ENCODE measurements at places on chromosomes 16 and 17. TPM values are rescaled to one million over a fixed set of nuclear protein-coding genes. Genes with fewer than 3 reads are reported as not detected.

DNA sequence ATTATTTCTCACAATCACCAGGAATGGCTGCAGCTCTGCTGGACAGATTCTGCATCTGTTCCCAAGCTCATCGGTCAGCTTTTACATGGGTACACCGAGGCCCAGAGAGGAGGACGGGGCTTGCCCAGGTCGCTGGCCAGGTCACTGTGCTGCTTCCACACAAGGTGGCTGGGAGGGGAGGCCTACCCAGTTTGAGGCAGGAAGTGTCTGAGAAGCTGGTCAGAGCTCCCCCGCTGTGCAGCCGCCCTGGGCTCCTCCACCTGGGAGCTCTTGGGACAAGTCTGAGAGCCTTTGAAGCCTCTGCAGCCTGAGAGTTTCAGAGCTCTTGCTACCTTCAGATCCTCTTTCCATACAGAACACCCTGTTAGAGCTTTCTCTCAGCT lies 143.3 kb downstream of the CLEC16A start:
- DNase-seq = no peak

- DNase-seq = no peak
Observed at GRCh38 chr17:68239632-68240366, 8.0 kb upstream of the AMZ2 start.

TBC1D3K gene
- not detected for polyA plus RNA-seq

WWOX gene
- 12.9 TPM for polyA plus RNA-seq

GRCh38 chr16:60989592-60989991 lies 1046.6 kb downstream of the CDH8 start:
- no peak for DNase-seq

GRCh38 chr17:6753006-6753445 lies 2.8 kb upstream of the XAF1 start:
- DNase-seq = no peak

DNA sequence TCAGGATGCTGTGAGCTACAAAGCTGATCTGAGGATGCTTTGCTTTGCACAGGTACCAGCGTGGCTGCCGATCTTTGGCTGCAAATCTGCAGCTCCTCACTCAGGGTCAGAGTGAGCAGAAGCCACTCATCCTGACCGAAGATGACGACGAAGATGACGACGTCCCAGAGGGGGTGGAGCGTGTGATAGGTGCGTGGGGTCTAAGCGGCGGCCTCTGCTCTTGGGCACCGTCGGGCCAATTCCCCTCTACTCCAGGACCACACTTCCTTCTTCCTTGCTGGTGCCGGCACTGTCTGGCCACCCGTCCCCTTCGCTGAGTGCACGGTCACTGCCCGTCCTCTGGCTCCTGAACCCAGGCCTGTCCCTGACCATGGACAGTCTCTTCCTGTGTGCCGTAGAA lies 34.0 kb downstream of the ZNF750 start:
- DNase-seq = no peak

IRX6 gene
- 0.18 TPM for polyA plus RNA-seq

SRSF2 gene
- 189 TPM for polyA plus RNA-seq

DNA sequence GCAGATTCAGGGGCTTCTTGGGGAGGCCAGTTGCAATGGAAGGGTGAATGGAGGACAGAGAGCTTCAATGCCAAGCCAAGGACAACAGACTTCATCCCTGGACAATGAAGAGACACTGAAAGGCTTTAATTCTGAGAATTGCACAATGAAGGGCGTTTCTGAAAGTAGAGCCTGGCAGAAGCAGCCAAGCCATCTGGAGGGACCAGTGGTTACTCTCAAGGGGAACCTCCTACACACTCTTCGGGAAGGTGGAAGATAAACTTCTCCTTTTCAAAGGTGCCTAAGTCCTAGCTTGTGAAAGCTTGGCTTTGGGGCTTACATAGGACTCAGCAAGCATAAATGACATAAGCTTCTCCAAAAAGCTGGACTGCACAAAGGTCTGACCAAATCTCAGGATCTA lies 6.2 kb upstream of the CES1 start:
- no peak for DNase-seq

DNA sequence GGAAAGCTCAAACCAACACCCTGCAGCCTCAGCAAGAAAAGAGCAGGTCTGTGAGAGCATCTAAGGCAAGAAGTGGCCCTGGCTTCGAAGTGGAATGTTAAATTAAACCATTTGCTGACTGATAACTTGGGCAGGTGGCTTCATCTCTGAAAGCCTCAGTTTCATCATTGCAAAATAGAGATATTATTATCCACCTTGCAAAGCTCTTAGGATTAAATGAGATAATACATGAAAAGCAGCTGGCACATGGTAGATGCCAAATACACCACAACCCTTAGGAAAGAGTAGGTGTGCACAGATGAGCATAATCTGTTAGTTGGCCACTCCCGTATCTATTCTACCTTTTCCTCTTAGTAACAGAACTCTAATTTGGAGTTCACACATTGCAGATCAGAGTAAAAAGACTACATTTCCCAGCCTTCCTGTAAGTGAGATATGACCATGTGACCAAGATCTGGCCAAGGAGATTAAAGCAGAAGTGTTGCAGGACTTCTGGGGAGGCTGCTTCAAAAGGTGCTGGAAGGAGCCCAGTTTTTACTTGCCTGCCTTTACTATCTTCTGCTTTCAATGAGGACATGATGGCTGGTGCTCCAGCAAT lies 288.7 kb downstream of the SOX9 start:
- no peak for DNase-seq

HYDIN gene
- 2.8 TPM for polyA plus RNA-seq

DNA sequence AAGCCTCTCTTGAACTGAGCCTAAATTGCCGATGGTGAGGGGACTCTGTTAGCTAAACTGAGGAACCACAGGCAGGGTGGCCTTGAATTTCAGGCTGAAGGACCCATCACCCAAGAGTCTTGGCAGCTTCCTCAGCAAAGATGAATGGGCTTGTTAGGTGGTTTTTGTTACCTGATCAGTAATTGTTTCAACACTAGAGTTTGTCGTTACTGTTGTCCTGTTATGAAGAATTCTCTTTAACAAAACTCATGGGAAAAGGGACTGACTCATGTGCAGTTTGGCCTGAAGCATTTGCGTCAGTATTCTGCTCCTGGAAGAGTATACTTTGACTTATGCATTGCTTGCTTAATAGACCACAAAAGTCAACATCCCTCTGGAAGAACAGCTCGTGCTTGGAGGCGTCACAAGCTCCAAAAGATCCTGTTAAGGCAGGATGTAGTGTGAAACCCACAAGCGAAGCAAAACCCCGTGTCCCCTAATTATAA lies 206.0 kb downstream of the IRX3 start:
- DNase-seq = no peak

DNA sequence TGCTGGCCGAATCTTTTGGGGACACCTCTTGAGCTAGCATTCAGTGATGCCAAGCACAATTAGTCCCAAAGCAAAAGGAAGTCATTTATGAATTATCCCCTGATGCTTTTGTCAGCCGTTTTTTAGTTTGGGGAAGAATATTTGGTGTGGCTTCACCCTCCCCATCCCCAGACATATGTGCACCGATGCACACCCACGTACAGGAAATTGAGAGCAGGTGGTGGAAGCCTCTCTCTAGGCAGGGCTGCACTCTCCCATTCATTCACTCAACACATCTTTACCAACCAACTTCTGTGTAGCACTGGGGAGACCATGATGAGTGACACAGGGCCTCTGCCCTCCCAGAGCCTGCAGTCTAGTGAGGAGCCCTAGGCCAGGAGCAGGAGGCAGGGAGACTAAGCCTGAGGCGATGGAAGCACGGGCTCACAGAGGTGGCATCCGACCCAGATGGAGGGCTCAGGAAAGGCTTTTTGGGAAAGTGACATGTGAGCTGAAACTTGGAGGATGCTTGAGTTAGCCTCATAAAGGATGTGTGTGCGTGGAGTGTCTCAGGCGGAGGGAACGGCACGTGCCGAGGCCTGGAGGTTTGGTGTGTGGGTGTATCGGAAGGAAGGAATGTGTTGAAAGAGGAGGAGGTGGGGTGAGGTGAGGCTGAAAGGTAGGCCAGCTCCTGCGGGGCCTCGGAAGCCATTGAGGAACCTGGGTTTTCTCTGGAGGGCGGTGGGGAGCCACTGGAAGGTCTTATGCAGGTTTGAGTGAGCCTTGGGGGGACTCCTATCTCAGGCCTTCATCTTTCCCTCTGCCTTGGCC lies 43.8 kb downstream of the PSME3IP1 start:
- DNase-seq = no peak

CLEC18C gene
- polyA plus RNA-seq = 1.1 TPM

DNA sequence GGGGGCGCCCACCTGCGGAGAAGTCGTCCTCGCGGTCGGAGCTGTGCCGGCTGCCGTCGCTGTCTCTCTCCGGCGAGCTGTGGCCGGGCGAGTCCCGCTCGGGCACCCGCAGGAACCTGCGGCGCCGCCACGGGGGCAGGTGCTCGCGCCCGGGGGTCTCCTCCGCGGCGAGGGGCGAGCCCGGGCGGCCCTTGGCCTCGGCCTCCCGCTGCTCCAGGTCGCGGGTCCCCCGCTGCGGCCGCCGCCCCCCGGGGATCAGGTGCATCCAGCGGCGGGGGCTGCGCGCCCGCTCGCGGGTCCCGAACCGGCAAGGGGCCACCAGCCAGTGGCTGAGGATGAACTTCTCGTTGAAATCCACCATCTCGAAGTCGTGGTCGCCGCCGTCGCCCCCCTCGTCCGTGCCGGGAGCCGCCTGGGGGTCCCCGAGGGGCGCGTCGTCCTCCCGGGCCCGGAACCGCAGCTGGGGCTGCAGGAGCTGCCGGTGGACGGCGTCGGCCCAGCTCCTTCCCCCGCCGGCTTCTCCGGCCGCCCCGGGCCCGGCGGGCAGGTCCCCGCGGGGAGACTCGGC lies 41.4 kb upstream of the BHLHA9 start:
- no peak for DNase-seq

DNA sequence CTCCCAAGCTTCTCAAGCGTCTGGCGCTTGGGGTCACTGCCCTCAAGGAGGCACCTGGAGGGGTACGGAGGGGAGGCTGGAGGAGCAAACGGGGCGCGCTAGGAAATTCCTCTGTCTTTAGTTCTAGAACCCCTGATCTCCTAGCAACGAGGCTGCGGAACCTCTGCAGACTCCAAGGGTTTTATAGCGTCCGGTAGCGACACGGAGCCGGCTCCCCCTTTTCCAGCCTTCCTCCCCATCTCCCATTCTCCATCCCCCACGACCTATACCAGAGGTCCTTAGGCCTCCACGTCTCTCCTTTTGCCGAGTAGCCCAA lies 601 bp upstream of the CDIPT start:
- no peak for DNase-seq

GRCh38 chr16:56282451-56282850 lies 91.2 kb downstream of the GNAO1 start:
- DNase-seq = no peak

TBC1D26 gene
- not detected for polyA plus RNA-seq

GRCh38 chr17:60087882-60088669 lies 9.4 kb upstream of the HEATR6 start:
- DNase-seq = peak; percentile 20

GRCh38 chr16:54594601-54595391 lies 308.2 kb upstream of the IRX3 start:
- DNase-seq = no peak

KRTAP3-2 gene
- polyA plus RNA-seq = 0.28 TPM

DNA sequence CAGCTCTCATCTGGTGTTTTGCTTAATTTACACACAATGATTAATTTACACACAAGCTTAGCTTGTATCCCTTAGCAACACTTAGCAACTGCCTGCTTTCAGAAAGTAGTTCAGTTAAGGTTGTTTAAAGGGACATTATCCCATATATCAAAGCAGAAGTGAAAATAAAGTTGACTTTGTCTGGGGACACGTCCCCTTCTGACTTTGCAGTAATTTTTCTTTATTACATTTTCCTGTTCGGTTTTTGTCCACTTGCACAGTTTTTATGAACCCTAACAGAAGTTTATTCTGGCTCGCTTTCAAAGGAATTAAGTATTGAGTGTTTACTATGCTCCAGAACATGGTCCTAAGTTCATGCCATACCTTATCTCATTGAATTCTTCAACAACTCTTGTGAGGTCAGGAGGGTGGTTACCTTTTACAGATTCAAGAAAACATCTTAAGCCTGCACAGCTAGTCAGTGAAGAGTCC lies 41.5 kb downstream of the ARHGAP44 start:
- no peak for DNase-seq

DNA sequence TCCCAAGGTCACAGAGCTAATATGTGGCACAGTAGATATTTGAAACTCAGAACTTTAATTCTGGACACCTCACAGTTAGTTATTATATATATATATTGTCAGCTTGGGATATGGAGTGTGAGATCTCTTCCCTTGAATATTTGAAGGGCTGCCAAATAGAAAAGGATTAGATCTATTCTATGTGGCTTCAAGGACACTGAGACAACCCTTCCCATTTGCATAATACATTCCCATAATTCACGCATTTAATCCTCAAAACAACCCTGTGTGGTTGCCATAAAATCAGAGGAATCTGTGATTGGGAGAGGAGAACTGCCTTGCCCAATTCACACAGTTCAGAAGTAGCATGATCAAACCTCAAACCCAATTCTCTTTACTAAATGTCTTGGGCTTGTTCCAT lies 365.8 kb upstream of the DYNLRB2 start:
- DNase-seq = no peak

- no peak for DNase-seq
Observed at GRCh38 chr17:63523253-63523855, at the start of gene KCNH6. Gene KCNH6, plus strand, starts transcription at chr17:63523358. Its CDS starts 56 bp downstream, at chr17:63523414.

PRSS21 gene
- not detected for polyA plus RNA-seq

KIF18B gene
- polyA plus RNA-seq = 8.8 TPM

- DNase-seq = no peak
Observed at GRCh38 chr17:9383826-9384225, 191.8 kb downstream of the STX8 start.

GRCh38 chr16:25124503-25124902 lies 13.0 kb downstream of the LCMT1 start:
- DNase-seq = no peak

CA7 gene
- polyA plus RNA-seq = not detected

DNA sequence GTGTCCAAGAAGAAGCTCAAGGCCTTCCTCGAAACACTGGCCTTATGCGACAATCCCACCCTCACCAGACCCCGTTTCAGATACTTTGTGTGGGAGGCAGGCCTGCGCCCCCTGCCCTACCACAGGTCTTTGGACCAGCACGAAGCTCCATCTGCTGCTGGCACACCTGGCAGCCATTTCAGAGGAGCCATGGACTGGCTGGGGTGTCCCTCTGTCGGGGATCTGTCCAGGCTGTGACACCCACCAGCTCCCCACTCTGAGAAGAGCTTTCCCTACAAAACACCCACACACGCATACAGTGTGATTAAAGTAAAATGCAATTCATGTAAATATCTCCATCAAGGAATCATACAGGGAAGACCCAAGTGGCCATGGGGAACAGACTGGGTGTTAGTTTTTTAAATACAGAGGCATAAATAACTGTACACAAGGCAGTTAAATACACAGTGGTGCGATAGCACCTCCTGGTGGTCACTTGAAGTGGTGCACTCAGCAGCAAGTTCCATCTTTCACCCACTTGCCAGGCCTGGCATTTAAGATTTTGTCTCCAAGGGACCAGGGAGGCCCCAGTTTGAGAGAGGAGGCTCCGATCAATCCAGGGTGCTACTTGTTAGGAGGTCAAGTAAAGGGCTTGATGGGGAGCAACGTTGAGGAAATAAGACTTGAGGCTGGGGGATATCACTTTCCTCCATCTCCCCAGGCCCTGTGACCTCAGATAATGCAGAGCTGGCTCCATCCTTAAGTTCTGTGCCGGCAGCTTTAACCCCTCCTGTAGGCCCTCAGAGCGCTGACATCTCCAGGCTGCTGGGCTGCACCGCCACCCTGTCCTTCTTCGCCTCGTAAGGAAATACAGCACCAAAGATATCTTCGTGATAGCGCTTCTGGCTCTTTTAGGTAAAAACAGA lies 43.6 kb downstream of the NOS2 start:
- peak; percentile 35 for DNase-seq

All from hindlimb muscle (tissue), 1 donor.